ENCODE measurements at places on chromosomes 13 and 19.

DNA sequence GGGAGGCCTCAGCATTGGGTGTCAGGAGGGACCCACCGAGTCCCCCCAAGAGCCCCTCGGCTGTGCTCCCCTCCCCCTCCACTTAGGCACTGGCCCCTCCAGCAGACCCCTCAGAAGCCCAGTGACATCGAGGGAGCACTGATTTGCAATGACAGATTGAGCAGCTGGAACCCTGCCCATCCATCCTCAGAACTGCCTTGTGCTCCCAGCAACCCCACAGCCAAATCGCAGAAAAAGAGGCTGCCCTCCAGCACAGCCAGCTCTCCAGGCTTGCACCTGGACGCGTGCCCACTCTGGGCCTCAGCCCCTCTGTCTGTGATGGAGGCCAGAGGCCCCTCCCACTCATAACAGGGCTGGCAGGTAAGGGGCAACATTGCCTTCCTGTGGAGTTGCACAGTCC lies 123.2 kb upstream of the VSTM2B start:
- no peak for DNase-seq

DNA sequence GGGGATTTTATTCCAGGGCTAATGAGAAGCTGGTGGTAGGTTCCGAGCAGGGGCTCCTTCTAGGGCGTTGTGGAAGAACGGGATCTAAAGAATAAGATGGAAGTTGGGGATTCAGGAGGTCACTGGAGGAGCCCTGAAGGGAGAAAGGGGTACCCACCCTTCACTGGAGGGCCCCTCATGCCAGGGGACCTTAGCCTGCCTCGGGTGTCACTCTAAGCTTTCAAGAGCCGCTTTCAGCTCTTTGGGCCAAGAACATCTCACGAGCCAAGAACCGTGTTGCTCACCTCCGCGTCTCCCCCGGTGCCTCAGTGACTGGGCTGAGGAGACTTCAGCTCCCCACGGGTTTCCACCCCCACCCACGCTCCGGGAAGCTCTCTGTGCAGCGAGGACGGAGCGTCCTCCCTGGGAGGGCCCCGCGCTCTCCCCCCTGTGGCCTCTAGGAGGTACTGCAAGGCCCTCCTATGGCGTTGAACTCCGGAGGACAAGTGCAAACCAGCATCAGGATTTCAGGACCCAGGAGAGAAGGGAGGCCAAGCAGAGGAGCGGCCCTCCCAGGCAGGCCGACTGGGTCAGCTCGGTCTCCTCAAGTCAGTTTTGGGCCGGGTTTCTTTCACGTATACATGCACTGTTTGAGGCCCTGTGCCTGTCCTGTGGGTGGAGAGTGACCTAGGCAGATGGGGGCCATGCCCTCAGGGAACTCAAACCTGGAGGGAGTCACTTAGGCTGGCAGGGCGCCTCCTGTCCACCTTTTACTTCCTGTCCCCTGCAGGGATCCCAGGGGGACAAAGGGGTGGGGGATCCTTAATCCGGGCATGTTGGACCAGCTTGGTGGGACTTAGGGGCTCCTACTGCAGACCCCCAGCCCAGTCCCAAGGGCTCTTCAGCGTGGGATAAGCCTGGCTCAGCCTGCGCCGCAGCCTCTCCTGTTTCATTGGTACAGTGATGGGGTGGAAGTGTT lies 5.1 kb upstream of the KRTDAP start:
- DNase-seq, result no peak

GRCh38 chr13:39597838-39598237 lies 5.2 kb downstream of the LHFPL6 start:
- DNase-seq, result peak; percentile 69

DNA sequence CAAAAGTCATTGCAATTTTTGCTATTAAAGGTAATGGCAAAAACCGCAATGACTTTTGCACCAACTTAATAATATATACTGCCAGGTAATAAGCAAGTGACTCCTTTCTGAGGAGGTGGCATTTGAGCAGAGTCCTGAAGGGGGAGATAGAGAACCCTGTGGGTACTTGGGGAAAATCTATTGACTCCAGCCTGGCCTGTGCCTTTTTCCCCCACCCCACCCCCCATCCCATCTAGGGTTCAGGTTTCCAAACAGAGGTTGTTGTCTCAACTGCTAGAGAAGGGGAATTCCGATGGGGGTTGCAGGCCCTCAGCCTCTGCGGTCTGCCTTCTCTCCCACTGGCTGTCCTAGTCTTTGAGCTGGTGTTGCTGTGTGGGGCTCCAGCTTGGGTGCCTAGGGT lies 11.5 kb downstream of the S1PR2 start:
- DNase-seq, result no peak

DNA sequence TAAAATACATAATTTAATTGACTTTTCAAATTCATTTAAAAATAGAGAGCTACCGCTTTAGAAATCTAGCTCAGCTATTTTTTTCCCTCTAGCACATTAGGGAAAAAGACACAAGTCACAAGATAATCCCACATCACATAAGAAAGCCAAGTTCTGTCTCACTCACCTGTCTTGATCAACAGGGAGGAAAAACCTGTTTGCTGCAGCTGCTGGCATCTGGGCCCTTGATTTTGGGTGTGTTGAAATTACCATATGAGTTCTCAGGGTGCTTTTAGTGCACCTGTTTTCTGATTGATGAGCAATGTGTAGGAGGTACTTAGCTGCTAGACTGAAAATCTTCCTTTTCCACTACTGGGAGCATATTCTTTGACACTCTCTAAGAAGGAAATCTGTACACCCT lies 53.8 kb downstream of the ZDHHC20 start:
- no peak for DNase-seq

- DNase-seq, result no peak
Observed at GRCh38 chr19:1780272-1780958, 27.1 kb downstream of the ONECUT3 start.

- DNase-seq, result no peak
Observed at GRCh38 chr13:95235199-95235756, 66.0 kb downstream of the ABCC4 start.

DNA sequence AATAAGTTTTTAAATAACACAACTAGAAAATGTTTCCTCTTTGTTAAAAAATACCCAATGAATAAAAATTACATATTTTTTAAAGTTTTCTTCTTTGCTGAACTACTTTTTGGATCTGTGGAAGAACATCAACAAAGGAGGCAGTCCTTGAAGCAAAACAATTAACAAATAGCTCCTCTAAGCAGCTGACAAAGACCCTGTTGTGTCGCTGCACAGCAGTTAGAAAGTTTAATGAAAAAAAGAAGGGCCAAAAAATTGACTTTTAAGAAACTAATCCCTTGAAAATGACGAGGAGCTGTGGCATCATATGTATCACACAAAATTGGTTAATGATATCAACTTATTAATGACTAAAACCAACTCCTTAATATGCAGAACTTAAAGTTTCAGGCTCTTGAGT lies 72.1 kb downstream of the SLITRK1 start:
- DNase-seq, result no peak

- DNase-seq, result peak; percentile 29
Observed at GRCh38 chr19:3275583-3276340, 51.3 kb downstream of the CELF5 start.

DNA sequence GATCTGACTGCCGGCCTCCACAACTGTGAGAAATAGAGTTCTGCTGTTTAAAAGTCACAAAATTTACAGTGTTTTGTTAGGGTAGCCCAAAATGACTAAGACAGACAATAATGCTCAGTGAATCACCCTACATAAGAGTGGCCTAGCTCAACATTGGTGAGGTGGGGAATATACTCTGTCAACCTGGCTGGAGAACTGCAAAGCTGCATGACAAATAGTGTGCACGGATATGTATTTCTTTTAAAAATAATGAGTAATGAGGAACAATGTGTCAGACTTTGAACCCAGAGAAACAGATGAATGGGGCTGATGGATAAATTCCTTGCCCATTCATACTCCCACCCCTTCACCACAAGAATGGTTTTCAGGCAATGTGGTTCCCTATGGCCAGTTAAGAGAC lies 372.4 kb downstream of the SUCLA2 start:
- peak; percentile 10 for DNase-seq

GRCh38 chr19:53328967-53329366 lies 4.6 kb upstream of the ZNF845 start:
- no peak for DNase-seq

DNA sequence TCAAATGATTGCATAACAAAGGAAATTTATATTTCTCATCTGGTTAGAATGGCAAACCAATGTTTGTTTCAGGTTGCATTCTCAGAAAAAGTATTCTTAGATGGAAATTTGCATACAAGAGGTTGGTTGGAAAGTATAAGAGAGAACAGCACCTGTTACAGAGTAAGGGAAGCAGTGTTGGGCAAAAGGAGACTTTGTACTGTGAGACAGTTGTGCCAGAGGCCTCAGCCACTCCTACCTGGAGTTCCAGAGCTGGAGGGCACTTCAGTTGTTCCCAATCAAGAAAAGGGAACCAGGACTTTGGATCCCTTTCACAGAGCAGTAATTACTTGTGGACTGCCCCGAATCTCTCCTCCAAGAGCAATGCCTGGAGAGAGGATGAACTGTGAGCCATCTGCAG lies 81.8 kb downstream of the SPRY2 start:
- no peak for DNase-seq

DNA sequence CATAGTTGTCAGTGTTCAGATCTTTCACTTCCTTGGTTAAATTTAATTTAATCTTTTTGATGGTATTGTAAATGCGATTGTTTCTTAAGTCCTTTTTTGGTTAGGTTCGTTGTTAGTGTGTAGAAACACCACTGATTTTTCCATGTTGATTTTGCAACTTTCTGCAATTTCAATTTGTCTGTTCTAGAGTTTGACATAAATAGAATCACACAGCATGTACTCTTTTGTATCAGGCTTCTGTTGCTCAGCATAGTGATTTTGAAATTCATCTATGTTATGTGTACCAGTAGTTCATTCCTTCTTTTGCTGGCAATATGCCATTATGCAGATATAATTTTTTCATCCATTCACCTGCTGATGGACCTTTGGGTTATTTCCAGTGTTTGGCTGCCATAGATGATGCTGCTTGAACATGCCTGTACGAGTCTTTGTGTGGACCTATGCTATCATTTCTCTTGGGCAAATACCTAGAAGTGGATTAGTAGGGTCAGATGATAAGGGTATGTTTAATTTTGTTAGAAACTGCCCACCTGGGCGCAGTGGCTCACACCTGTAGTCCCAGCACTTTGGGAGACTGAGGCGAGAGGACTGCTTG lies 33.1 kb downstream of the BICRA start:
- no peak for DNase-seq

- no peak for DNase-seq
Observed at GRCh38 chr19:10894911-10895213, 23.5 kb downstream of the CARM1 start.

DNA sequence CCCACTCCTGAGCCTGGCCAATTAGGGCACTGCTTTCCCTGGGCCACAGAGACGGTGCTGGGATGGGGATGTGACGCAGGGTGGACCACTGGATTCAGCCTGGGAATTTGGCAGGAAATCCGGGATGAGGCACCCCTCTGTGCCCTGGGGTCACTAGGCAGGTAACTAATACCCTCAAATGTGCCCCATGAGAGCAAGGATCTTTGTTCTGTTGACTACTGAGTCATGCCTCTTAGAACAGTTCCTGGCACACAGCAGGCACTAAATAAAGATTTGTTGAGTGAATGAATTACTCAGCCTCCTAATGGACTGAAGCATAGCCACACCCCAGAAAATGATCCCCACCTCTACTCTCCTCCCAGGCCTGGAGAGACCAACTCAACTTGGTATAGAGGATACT lies 15.9 kb downstream of the OPA3 start:
- no peak for DNase-seq

- no peak for DNase-seq
Observed at GRCh38 chr19:45512881-45513483, 5.7 kb downstream of the VASP start.

GRCh38 chr13:43596924-43597598 lies 189.7 kb downstream of the ENOX1 start:
- DNase-seq, result no peak

GRCh38 chr13:30431269-30431940 lies 9.1 kb downstream of the UBE2L5 start:
- DNase-seq, result no peak

All from fibroblast of skin of left quadriceps (primary cell).